Natural killer cell treated with Interleukin-12 subunit alpha and Interleukin-12 subunit beta and Interleukin-15 and Interleukin-18, amount 100 ng/mL, for 72 hours (primary cell): ENCODE measurements at places on chromosomes 2 and 18. TPM values are rescaled to one million over a fixed set of nuclear protein-coding genes. Genes with fewer than 3 reads are reported as not detected.
A peak's percentile ranks its signal among the peaks of the same experiment; 100 is the strongest.

CHRNG gene
- not detected for total RNA-seq

GRCh38 chr2:38835015-38835601 is 40.6 kb downstream of the DHX57 start:
- no peaks in the 10 kb centered on the region for H3K4me1 ChIP-seq
- DNase-seq = no peak
- H3K4me3 ChIP-seq = no peak overlapping the region
- H3K27me3 ChIP-seq = no peaks in the 10 kb centered on the region
- H3K27ac ChIP-seq = no peak overlapping the region
- H3K36me3 ChIP-seq = peaks cover 15% of the 10 kb centered on the region

DNA sequence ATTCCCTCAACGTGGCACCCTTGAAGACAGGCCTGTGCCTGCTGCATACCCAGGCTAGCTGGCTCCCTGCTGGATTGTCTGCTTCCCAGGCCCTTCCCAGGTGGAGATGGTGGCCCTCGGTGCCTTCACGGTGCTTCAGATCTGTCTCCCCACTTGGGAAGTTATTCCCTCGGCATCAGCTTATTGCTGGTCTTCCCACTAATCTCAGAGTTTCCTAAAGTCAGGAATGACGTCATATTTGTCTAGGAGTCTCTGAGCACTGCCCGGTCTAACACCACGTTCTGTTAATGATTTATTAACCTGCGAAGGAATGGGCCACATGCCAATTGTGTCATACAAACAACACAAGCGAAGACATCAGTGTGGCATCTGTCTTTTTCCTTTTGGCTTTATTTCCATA is 269.8 kb upstream of the ID2 start:
- H3K4me1 ChIP-seq = peaks cover 67% of the 10 kb centered on the region
- H3K4me3 ChIP-seq = no peak overlapping the region
- peak overlapping the region; percentile 36 for H3K27ac ChIP-seq

DNA sequence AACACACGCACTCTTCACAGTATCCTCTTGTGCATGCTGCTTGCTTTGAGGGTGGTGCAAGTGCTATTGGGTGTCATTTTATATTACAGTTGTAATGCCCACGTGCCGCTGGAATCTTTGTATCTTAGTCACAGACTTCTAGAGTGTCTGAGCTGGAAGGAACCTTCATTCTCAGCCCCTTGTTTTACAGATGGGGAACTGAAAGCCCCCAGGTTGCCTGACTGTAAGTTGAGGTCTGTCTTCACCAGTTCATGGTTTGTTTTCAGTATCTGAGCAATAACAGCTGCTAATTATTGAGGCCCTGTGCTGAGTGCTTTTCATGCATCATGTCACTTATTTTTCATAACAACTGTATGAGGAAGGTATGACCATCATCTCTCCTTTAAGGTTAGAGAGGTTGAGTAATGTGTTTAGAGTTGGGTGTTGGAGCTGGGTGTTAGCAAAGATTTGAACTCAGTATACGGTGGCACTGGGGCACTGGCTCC is 77.0 kb downstream of the PRKCE start:
- no peaks in the 10 kb centered on the region for H3K36me3 ChIP-seq
- H3K27ac ChIP-seq = no peak overlapping the region
- H3K27me3 ChIP-seq = no peaks in the 10 kb centered on the region
- DNase-seq = no peak
- H3K4me1 ChIP-seq = peaks cover 15% of the 10 kb centered on the region
- H3K4me3 ChIP-seq = no peak overlapping the region

DNA sequence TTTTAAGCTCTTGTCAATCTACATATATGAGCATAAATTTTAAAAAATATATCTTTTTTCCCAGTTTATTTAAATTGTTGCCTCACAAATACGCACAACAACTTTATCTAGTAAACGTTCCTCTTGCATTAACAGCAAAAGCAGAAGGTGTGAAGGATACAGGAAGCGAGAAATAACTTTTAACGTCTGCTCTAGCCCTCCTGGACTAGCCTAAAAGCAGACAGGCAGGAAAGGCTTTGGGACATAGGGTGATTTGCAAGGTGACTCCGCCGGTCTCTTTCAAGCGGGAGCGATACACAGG is 434 bp upstream of the DUSP19 start:
- H3K4me1 ChIP-seq = peaks cover 12% of the 10 kb centered on the region
- no peak for DNase-seq
- peaks cover 6% of the 10 kb centered on the region for H3K27me3 ChIP-seq
- H3K36me3 ChIP-seq = no peaks in the 10 kb centered on the region
